ENCODE measurements at places on chromosomes 12 and 14.

DNA sequence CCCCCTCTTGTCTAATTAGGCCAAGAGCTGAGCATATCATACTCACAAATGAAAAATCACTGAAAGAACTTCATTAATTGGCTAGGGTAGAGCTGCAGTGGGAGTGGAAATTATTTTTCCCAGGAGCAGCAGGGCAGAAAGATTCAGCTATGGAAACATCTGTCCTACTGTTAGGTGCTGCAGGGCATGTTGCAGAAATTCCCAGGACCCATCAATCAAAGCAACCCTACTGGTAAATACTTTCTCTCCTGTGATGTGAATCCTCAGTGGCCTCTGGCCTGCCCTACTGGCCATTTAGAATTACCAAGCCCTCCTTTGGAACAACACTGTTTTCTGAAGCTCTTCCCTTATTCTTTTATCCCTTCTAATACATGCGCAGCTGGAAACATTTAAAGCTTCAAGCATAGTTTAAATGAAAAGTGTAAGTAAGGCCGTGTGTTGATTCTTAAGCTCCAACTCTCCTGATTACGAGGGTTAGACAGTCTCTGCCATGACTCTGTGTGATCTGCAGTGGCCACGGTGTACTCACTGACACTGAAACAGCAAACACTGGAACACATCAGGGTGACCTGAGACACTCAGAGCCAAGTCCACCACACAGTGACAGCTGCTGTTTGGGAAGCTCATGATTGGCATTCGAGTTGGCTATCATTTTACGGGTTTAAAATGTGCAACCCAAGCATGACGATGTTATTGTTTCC is 62.6 kb upstream of the TMCC3 start:
- DNase-seq, result no peak

DNA sequence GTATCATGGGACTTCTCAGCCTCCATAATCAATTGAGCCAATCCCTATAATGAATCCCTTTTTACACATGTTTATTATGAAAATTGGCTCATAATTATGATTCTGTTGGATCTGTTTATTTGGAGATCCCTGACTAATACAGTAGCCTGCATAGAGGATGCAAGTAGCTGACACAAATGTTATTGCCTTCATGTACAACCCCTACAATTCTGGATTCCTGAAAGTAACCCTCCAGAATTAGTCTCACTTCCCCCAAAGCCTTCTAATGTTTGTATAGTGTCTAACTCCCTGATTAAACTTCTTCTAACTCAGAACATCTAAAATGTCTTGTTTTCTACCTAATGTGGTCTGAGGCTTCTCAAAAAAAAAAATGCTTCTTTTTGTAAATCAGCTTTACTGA is 6.6 kb upstream of the SMIM10L1 start:
- no peak for DNase-seq

DNA sequence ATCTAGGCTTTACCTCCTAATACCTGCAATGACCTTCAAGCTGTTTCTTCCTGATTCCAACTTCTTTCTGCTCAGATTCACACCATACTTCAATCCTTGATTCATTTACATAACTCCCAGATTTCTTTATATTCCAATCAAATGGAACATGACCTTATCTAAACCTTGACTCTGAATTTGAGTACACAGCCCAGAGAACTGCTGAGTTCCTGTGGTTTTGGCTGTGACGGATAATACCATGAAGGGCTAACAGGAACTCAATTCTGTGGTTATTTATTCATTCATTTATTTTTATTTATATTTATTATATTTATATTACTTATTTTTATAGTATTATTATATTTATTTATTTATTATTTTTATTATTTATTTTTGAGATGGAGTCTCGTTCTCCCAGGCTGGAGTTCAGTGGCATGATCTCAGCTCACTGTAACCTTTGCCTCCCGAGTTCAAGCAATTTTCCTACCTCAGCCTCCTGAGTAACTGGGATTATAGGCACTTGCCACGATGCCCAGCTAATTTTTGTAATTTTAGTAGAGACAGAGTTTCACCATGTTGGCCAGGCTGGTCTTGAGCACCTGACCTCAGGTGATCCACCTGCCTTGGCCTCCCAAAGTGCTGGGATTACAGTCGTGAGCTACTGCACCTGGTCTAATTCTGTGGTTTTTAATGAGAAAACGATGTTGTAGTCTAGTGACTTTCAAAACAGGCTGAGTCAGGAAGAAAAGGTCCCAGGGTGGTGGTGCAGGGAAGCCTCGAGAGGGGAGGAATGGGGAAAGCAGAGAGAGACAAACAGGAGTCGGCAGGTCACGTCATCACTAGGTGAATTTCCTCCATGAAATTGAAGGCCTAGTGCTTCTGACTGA is 11.7 kb downstream of the APOLD1 start:
- DNase-seq, result no peak

DNA sequence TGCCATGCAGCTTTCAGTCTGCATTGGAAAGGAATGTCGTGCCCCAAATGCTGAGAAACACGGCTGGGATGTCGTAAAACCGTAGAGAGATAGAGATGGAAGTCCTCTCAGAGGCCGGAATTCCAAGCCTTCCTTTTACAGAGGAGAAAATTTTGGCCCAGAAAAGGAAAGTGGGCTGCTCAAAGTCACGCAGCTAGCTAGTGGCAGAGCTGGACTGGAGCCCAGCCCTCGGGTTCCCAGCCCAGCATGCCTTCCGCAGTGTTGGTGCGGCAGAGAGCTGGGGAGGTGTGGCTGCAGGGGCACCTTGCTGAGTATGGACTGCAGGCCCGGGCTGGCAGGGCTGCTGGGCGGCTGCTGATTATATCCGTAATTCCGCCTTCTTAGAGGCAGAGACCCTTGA is 50.3 kb downstream of the KCNA1 start:
- peak; percentile 14 for DNase-seq

DNA sequence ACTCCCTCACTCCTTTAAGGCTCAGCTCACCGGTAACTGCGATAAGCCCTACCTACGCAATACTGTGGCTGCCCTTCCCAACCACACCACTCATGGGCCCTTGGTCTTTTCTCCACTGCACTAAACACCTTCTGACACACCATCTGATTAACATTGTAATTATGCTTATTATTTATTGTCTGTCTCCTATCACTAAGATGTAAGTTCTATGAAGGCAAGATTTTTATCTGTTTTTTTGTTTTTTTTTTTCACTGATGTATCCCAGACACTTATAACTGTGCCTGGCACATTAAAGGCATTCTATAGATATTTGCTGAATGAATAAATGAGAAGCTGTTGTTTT is 34.2 kb upstream of the PYGL start:
- no peak for DNase-seq

DNA sequence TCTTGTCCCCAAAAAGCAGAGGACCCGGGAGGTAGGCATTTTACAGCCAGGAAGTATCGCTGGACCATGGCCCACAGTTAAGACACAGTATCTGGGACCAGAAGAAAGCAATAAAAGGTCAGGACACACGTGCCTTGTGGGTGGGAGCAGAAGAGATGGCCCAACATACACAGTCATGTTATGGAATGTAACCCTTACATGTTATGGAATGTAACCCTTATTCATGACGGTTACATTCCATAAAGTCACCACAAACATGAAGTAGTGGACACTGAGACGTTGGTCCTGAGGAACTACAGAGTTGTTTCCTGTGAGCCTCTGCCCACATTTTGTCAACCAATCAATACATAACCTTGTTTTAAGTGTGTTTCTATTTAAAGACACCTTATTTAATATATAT is 285.6 kb upstream of the FKBP4 start:
- DNase-seq, result no peak

DNA sequence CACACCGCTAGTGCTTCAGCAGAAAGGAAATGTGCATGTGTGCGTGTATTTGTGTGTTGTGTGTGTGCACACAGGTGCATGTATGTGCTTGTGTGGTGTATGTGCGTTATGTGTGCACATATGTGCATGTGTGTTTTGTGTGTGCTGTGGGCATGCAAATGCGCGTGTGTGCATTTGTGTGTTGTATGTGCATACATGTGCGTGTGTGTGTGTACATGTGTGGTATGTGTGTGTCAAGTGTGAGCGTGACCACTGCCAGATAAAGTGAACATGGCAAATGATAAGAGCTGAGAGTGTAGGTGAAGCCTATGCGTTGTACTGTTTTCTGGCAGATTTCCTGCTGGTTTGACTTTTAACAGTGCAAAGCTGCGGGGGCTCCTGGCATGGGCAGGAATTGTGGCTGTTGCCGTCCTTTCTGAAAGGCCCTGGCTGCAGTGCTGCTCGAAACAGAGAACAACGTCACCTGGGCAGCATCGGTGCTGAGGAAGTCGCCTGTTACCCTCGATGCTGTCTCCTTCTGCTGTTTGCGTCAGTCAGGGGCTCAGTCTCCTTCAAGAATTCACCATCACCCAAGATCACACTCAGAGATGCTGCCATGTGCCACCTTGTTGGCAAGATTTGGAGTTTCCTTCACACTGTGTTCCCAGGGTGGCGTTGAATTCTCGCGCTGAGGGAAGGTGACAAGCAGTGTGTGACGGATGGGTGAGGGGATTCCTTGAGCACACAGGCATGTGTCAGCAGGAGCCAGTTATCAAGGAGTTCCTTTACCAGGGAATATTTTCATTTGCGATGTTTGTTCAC is 56.1 kb downstream of the ADGRD1 start:
- no peak for DNase-seq

DNA sequence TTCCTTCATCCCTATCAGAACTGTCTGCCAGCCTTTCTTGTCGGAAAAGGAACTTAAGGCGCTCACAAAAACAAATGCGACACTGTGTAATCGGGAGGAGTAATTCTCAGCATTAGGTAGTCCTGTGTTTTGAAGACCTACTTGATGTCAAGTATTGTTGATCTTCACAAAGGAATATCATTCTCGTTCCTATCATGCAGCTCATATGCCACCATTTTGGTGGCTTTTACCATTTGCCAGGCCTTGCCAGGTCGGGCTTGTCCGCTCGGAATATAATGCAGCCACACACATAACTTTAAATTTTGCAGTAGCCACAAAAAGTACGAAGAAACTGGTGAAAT is 903 bp upstream of the PPP4R3A start:
- no peak for DNase-seq

DNA sequence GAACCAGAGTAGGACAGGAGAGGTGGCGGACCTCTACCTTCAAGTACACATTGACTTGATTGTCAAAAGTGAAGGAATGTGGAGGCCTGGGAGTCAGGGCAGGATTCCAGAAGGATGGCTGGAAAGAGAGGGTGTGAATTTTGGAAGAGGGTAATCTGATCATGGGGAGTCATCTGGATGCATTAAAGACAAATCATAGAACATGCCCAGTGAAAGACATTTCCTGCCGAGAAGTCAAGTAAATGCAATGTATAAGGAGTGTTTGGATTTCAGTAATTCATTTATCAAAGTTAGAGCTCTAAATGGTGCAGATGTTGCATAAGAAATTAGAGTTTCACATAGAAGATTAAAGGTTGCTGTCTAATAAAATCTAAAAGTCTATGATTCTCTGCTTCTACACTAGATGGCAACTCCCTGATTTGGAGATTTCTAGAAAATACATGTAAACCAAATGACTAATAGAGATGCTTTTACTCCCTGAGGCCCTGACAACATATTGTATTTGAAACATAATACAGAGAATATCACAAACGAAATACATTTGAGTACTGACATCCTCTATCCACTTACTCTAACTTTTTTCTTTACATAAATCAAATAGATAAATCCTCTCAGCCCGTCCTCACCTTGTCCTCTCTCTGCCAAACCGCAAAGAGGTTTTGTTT is 91.3 kb downstream of the KCNA5 start:
- no peak for DNase-seq

DNA sequence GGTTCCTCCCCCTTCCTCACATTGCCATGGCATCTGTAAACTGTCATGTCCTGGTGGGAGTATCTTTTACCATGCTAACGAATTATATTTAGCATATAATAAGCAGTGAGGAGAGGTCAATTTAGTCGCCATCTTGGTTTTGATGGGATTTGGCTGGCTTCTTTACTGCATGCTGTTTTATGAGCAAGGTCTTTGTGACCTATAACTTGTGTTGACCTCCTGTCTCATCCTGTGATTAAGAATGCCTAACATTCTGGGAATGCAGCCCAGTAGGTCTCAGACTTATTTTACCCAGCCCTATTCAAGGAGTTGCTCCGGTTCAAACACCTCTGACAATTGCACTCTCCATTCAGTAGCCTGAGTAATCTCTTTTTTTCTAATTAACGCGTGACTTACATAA is 2.1 kb upstream of the EIF4B start:
- DNase-seq, result no peak

DNA sequence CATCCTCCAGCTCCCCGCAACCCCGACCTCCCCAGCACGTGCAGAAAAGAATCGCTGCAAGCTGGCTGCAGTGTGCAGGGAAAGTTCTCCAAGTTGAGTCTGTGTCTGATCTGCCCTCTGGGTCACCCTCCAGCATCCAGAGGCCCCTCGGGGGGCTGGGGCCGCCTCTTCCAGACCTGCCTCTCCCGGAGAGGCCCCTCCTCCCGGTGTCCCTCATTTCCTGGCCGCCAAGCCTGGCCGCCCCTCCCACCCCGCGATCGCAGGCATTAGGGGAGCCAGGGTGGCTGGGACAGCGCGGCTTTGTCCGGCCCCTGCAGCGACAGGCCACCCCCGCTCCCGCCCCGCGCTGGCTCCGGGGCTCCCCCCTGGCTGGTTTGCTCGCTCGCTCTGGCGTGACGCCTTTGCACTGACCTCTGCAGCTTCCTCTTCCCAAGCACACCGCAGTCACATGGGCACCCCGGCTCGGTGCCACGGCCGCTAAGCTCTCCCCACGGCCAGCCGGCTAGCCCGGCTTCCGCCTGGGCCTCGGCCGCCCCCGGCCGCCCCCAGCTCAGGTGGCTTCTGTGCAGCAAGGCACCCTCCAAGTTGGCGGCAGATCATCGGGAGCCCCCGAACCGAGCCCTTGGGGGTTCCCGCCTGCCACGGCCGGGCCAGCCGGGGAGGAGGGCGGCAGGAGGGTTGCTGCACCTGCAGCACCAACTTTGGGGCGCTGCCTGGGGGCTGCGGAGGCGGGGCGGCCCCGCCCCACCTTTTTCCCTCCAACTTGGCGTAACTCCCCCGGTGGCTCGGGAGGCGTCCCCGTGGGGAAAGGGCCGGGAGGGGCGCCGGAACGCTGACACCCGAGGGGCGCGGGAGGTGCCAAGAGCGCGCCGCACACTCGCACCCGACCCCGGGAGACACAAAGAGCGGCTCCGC is 43.7 kb downstream of the KDM2B start:
- no peak for DNase-seq

- DNase-seq, result no peak
Observed at GRCh38 chr12:119301379-119301778, 33.1 kb upstream of the CCDC60 start.

- DNase-seq, result no peak
Observed at GRCh38 chr12:123990511-123990910, 17.5 kb downstream of the ZNF664 start.

DNA sequence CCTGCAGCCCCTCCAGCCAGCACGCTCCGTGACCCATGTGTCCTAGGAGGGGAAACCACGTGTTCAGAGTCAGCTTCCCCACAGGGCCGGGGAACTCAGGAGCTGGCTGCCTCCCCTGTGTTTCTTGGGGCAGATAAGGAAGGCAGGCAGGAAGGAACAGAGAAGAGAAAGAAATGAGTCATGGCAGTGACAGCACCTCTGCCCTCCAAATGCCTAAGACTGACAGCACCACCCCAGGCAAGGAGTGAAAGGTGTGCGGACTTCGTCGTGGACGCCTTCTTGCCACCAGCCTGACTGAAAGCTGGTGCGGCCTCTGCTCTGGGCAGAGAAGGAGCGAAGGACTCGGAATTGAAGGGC is 167.0 kb upstream of the FKBP4 start:
- DNase-seq, result no peak

All from NCI-H2081 treated with DMSO at 0.1 percent for 48 hours (cell line).